ENCODE measurements at places on chromosomes 1 and 21.

DNA sequence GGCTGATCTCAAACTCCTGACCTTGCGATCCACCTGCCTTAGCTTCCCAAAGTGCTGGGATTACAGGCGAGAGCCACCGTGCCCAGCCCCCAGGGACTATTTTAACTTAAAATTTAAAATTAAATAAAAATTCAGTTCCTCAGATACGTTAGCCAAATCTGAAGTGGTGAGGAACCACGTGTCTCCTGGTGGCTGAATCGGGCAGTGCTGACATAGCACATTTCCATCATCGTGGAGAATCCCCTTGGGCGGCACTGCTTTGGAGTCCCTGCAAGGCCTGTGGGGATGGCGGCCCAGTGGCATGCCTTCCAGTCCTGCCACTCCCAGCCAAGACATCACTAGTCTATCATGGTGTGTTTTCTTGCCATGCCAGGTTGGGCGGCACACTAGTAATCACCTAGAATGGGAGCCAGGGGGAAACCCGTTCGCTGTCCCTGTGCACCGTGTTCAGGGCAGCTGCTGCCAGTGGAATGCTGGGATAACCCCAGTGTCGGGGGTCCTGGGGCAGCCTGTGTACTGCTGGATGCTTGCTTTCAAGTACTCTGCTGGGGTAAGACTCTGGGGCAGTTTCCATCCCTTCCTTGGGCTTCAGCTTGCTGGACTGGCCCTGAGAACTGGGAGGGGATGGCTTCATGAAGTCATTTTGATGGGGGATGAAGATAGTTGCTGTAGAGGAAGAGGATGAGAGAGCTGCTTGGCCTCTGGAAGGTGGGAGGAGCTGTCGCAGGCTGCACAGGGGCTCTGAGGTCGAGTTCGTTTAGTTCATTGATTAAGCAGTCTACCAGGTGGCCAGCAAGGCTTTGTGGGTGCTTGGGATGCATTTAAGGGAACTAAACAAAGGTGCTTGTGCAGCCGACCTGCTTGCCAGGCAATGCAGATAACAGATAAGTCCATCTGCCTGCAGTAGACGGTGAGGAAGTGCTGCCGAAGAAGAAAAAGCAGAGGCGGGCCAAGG is 4.6 kb downstream of the ZBTB48 start:
- no peak for DNase-seq

GRCh38 chr1:160460683-160461287 is 60.4 kb downstream of the VANGL2 start:
- DNase-seq: no peak

DNA sequence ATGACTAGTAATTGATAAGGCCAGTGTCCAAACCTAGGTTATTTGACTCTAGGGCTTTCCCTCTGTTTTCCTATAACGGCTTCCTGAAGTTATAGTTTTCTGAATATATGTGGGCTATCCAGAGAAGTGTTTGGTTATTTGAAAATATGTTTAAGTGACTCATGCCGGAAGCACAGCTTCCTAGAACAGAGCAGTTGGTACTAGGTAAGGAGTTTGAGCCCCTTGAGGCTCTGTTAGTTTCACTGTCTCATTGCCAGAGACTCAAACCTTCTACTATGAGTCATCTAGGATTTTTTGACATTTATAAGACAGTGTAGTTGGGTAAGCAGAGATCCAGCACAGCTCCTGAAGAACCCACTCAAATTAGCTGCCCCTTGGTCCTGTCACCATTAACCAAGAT is 27.1 kb upstream of the LEPR start:
- no peak for DNase-seq

- no peak for DNase-seq
Measured at GRCh38 chr1:85846706-85847105, 138.5 kb upstream of the ZNHIT6 start.
